ENCODE measurements at places on chromosomes 5 and 9.

- ATAC-seq: peak; percentile 51
These were observed 106.3 kb upstream of the NR3C1 start for GRCh38 chr5:143509758-143510221.

GRCh38 chr5:6579535-6579934 is 53.3 kb downstream of the NSUN2 start:
- ATAC-seq: no peak

DNA sequence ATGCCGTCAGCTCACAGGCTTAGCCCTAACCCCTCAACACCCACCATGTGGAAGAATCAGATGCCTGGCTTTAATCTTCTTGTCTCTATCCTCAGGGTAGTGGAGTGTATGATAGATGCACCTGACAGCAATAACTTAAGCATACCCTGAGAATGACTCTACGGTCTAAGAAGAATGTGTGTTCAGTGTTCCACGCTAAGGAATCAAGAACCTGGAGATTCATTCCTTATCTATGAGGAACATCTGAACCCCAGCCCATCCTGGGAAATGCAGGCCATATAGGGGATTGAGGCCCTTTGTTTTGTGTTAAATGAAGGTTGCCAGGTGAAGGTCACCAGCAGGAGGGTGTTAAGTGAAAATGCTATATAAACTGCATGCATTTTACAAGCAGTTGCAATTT is 63.0 kb downstream of the KLHL3 start:
- ATAC-seq: no peak

GRCh38 chr5:126056851-126057622 is 366.2 kb upstream of the GRAMD2B start:
- ATAC-seq: no peak

DNA sequence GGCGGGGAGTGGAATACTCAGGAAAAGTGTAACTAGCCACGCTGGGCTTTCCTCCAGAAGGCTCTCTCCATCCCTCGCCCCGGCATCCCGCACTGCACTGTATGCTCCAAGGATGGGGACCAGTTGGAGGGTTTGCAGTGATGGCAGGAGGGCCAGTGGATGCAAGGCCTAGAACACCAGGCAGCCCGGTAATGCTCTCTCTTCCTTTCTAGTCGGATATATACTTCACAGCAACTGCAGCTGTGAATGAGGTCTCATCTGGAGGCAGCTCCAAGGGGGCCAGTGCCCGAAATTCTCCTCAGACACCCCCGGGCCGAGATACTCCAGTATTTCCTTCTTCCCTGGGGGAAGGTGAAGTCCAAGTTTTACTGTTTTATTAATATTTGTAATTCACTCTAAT is 10.0 kb upstream of the SLC2A8 start:
- ATAC-seq: no peak

GRCh38 chr5:68396722-68397121 is 181.2 kb downstream of the PIK3R1 start:
- no peak for ATAC-seq

GRCh38 chr5:173831196-173831914 is 56.8 kb upstream of the CPEB4 start:
- no peak for ATAC-seq

DNA sequence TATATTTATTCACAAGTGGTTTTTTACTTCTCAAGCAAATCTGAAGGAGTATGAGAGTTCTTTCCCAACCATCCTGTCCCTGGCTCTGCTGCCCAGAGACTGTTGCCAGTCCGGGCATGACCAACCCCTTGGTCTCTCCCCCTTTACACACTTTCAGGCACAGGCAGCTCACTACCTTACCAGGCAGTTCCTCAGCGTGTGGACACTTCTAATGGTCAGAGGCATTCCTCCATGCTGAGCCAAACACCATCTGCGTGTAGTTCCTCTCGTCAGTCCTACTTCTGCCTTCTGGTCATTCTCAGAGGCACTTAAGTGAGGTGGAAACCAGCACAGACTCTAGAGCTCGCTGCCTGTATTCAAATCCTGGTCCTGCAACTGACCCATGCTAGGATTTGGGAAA is 56.1 kb downstream of the TSTD2 start:
- no peak for ATAC-seq

- no peak for ATAC-seq
These were observed 2011.0 kb upstream of the NUDT12 start for GRCh38 chr5:105573575-105573974.

DNA sequence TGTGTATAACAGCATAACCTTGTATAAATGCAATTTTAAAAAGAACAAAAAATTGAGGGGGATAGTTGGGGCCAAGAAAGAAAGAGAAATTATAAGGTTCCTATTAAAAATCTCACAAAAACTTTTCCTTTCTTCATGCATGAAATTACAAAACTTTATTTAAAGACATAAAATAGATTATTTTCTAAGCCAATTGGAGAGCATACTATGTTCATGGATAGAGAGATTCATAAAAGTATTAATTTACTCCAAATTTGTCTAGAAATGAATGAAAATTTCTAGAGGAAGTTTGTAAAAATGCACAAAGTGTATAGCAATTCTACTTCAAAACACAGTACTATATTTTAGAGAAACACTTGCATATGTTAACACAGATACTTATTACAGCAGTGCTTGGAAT is 200.4 kb downstream of the PCSK1 start:
- ATAC-seq: no peak

GRCh38 chr9:18393340-18394130 is 80.4 kb upstream of the ADAMTSL1 start:
- ATAC-seq: no peak

GRCh38 chr9:70420441-70421271 is 6.2 kb upstream of the KLF9 start:
- peak; percentile 43 for ATAC-seq

GRCh38 chr5:68661237-68661636 is 432.6 kb upstream of the SLC30A5 start:
- no peak for ATAC-seq

- ATAC-seq: no peak
These were observed 210.6 kb downstream of the GOLPH3 start for GRCh38 chr5:31963358-31964006.

- ATAC-seq: no peak
These were observed 167.8 kb downstream of the DOCK2 start for GRCh38 chr5:169804861-169805260.

DNA sequence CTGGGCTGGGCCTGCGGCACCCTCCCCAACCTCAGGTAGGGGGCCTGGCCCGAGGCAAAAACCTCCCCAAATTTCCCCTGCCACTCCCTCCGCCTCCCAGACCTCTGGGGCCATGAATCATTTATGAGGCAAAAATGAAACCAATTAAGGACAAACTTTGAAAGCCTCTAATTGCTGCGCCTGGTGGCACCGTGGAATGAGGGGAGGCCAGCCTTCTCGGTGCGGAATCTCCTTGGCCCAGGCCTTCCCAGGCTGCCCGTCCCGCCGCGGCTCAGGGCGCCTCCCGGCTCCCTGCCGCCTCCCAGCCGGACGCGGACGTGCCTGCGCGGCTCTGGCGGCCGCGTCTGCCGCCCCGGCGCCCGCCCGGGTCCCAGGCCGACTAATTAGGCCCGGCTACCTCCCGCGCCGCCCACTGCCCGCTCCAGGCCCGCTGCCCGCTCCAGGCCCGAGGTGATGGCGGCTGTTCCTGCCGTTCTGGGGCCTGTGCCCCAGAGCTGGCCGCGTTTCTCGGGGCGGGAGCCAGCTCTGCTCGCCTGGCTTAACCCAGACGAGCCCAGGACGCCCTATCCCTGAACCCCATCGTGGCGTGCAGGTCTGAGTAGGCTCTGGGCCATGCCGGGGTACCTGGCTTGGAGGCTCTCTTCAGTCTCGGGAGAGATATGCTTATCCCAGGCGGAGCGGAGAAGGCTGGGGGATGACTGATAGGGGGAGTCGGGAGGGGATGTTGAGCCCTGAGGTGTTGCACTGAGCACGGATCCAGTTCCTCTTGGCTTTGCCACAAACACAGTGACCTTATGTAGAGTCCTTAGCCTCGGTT is 20.1 kb downstream of the CXXC5 start:
- peak; percentile 57 for ATAC-seq

DNA sequence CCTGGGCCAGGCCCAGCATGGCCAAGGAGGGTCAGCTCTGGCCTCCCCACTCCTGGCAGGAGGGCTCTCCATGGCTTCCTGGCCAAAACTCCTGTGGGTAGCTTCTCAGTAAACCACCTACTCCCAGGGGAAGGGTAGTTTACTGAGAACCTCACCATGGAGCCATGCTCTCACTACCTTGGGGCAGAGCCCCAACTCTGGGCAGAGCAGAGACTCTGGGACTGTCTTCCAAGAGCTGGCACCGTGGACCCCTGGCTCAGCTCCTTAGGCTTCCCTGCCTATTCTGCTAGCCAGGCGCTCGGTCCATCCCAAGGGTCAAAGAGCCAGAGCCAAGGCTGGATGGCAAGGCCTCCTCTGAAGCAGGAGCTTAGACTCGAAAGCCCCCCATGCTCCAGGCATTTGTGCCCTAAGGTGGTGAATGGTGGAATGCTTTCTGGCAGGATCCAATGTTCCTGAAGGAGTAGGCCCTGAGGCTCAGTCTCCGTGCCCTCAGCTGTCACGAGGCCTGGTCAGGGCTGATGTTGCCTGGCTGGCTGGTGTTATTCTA is 19.6 kb downstream of the TCF7 start:
- ATAC-seq: no peak

GRCh38 chr9:69622676-69623075 is 49.5 kb downstream of the APBA1 start:
- ATAC-seq: no peak

DNA sequence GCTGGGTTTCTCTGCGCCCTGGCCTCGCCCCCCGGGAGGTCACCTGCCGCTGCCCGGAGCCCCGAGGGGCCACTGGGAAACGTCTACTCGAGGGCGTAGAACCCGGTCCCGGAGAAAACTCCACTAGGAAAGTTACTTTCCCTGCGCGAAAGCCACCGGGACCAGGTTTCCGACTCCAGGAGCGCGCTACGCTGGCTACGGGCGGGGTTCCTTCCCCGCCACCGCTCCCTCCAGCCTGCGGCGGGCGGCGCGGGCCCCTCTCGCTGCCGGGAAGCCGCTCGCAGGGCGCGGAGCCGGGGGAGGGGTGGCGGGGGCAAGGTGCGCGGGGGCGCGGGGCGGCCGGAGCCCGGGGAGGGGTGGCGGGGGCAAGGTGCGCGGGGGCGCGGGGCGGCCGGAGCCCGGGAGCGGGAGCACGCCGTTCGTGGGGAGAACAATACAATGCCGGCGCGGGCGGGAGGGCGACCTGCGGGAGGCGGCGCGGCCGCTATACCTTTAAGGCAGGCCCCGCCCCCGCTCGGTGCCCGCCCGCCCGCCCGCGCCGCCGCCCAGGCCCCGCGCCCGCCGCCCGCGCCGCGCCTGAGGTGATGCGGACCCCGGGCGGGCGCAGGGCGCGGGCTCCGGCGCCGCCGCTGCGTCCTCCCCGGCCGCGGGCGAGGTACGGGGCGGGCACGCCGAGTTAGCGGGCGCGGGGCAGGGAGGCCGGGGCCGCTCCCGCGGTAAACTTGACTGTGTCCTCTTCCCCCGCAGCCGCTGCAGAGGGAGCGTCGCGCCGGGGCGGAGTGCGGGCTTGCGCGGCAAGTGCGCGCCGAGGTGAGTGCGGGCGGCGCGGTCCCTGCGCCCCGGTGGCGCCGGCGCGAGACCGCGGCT is 278.1 kb downstream of the AOPEP start:
- peak; percentile 72 for ATAC-seq

DNA sequence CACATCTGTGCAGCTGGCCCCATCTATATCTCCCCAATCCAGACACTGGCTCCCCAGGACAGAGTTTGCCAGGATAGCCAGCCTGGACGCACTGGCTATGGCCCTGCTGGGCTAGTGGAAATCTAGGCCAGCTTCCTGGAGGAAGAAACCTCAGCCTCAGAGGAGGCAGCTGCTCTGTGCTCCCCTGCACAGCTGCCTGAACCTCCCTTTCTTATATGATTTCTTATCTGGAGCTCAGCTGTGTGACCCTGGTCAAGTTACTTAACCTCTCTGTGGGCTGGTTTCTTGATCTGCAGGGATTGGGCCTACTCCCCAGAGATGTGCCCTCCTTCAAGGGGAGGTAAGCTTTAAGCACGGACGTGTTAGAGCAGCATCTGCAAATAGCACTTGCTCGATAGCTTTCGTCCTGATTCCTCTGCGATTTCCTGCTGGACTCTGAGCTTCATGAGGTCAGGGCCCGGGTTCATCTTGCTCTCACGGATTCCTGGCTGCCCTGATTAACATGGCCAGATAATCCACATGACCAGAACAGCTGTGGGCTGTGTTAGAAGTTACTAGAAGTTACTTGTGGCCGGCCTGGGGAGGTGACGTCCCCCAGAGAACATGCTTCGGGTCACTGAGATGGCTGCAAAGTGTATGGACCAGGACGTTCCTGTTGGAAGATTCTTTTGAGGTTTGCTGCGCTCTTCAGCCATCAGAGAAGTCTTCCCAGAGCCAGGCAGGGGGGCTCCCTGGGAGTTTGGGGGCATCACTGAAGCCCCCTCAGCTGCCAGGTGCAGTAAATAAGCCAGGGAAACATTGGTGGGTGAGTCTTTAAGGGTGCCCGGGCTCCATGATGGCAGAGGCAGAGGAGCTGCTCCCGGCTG is 14.5 kb downstream of the C9orf50 start:
- ATAC-seq: no peak

DNA sequence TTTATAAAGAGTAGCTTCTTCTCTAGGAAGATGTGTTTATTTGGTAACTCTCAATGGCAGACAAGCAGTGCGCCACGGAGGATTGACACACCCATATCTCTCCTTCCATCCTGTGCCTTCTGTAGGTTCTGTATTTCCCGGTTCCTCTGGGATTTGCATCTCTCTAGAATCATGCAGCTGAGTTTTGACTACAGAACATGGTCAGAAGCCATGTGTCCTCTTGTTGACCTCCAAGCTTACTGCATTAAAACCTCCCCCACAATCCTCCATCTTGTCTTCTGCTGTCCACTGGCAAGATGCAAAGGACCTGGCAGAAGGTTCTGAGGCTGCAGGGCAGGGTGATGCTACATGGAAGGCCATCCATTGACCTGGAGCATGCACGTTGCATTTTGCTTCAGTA is 482.0 kb downstream of the DMRT2 start:
- no peak for ATAC-seq

DNA sequence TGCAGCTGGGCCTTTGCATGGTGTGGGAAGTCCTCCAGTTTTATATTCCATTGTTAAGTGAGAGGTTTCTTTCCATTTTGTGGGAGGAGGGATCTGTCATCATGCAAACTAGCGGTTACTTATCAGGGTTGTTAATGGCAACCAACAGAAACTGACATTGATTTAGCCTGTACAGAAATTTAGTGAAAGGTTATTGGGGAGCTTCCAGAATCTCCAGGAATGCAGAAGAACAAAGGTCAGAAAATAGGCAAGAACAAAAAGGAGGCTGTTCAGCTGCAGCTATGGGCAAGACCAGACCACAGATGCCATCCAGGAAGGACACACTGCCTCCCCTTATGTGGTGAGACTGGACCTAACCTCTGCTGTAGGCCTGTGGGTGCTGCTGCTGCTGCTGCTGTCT is 395.8 kb downstream of the KDM4C start:
- no peak for ATAC-seq

GRCh38 chr9:94277885-94278536 is 18.9 kb downstream of the ZNF169 start:
- no peak for ATAC-seq
